ENCODE measurements at places on chromosomes 12 and 14.

GRCh38 chr12:95637471-95638155 lies 86.3 kb upstream of the USP44 start:
- DNase-seq = peak; percentile 99

DNA sequence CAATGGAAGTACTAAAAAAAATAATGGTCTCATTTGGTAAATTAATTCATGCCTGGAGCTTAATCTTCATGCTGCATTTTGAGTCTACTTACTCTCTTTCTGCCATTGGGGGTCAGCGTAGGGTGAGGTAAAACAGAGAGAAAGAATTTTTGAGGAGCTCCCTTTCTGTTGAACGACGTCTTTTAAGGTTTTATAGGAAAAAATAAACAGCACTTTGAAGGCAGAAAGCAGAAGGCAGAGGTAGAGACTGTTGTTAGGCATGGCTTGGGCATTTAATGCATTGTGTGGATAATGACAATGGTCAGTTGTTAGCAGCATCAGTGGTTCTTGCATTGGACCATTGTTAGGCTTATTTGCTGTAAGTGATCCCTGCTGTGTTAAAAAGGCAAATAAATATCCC lies 557.2 kb upstream of the STXBP6 start:
- no peak for DNase-seq

GRCh38 chr14:73457041-73457923 lies 1.1 kb downstream of the NUMB start:
- peak; percentile 37 for DNase-seq

DNA sequence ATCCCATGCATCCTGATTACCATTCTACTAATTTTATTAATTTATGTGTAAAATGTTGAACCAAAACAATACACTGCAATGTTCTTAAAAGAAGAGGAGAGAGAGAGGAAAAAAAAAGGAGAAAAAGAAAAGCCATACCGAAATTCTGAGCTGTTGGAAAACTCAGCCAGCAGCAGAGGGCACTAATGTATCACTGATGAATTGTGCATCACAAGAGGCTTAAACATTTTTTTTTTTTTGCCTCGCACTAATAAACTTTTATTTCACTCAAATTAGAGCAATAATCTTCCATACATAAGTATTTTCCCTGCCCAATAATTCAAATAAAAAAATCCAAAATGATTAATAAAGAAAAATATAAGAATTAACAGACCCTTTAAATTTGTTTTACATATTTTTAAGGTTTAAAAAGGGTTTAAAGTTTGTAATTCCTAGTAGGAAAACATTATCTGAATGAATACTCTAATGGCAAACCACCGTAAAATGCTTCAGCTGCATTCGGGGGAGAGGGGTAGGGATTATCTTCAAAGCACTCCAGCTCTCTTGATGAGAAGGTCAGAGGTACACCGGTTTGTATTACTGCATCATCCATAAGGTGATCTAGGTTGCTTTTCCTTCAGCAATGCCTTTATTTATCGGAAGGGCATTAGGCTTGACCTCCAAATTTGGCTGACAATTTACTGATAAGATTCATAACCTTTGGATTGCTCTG lies 41.9 kb downstream of the ATP23 start:
- DNase-seq = peak; percentile 58

Measured in fibroblast of skin of back (primary cell).